ENCODE measurements at places on chromosomes 12 and 14.
A peak's percentile ranks its signal among the peaks of the same experiment; 100 is the strongest.

DNA sequence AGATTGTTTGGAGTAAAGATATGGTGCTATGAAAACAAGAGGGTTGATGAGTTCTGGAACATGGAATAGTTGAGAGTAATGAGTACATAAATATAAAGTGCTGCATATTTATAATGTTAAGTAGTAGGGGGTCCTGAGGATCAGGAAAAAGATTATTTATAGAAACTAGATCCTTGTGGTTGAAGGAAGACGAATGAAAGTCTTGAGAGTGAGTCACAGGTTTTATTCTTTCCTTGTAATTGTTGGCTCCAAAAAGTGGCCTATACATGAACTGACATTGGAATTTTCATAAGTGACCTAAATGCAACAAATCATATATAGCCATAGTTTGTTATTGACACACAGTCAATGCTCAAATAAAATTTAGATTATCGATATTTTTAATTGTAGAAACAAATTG lies 440.4 kb upstream of the PRICKLE1 start:
- DNase-seq = no peak

GRCh38 chr12:109741286-109741969 lies 27.8 kb downstream of the FAM222A start:
- no peak for DNase-seq

DNA sequence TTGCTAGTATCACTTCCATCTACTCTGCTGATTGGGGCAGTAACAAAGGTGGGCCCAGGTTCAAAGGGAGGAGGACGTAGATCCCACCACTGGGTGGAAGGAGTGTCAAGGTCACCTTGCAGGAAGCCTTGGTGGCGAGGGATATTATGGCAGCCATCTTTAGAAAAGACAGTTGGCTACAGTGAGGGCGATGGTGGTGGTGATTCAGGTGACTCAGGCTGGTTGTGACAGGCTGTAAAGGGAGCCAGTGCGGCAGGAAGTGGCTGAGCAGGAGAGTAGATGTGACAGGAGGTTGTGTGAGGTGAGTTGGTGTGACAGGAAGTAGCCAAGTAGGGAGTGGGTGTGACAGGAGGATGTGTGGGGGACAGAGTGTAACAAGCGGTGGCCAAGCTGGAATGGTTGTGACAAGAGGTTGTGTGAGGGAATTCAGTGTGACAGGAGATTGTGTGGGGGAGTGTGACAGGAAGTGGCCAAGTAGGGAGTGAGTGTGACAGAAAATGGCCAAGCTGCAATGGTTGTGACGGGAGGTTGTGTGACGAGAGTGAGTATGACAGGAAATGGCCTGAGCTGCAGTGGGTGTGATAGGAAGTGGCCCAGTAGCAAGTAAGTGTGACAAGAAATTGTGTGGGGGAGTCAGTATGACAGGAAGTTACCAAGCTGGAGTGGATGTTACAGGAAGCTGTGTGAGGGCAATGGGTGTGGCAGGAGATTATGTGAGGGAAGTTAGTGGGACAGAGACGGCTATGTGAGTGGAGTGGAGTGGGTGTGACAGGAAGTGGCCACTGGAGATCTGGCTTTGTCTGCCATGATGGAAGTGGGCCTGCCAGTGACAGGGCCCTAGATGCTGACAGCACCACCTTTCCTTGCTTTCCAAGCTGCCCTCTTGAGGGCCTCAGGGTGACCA lies 136.5 kb upstream of the MYL2 start:
- peak; percentile 16 for DNase-seq

- DNase-seq = peak; percentile 11
These were observed 375.0 kb downstream of the DPF3 start for GRCh38 chr14:72518809-72519377.

GRCh38 chr12:66008985-66009384 lies 121.6 kb downstream of the LLPH start:
- DNase-seq = no peak

DNA sequence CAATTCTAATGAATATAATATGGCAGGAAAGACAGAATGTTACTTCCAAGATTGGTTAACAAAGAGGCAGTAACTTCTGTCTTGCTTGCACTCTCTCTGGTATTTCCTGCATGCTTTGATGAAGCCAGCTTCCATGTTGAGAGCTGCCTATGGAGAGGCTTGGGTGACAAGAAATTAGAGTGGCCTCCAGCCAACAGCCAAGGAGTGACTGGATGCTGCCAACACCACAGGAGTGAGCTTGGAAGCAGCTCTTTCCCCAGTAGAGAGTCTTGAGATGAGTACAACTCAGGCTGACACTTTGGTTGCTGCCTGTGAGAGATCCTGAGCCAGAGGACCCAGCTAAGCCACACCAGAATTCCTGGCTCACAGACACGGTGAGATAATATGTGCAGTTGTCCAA lies 183.1 kb downstream of the RMST start:
- no peak for DNase-seq
